ENCODE measurements at places on chromosomes 3 and 15.
A peak's percentile ranks its signal among the peaks of the same experiment; 100 is the strongest.

DNA sequence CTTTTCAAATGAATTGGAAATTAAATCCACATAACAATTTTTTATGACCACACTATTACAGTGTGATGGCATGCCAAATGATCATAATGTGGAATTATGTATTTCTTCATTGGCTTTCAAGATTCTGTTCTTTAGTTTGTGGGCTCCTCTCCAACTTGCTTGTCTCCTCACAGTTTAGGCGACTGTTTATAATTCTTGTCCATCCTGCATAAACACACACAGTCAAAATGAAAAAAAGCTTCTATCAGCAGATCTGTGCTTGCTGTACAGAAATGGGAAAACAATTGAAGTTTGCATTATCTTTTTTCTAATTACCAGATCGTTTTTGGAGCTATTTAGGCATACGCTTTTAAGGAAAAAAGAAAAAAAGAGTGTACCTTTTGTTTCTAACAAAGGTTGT, 37.0 kb downstream of the OPA1 start:
- no peak for DNase-seq

- no peak for DNase-seq
Observed at GRCh38 chr15:36577082-36577481, 2.3 kb upstream of the CDIN1 start.

DNA sequence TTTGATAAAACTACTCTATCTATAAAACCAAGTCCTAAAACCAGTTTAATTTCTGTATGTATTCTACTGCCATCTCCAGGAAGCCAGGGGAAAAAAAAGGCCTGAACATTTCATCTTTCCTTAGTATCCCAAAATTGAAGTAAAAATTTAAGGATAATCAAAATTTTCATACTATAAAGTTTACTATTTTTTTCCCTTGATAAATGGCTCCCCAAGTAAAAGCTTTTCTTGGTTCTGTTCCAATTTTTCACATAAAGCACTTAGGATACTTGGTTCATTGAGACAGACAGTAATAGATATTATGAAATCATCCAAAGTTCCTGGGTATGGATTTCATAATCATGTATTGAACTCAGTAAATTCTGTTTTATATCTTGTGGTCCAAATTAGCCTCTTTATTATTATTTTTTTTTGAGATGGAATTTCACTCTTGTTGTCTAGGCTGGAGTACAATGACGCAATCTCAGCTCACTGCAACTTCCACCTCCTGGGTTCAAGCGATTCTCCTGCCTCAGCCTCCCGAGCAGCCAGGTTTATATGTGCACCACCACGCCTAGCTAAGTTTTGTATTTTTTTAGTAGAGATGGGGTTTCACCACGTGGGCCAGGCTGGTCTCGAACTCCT, 34.5 kb downstream of the ICE2 start:
- no peak for DNase-seq

- DNase-seq = no peak
Observed at GRCh38 chr3:66822186-66823008, 175.7 kb upstream of the KBTBD8 start.

- no peak for DNase-seq
Observed at GRCh38 chr15:85785887-85786780, 8.6 kb downstream of the KLHL25 start.

- no peak for DNase-seq
Observed at GRCh38 chr15:85752491-85752961, 42.2 kb downstream of the KLHL25 start.

GRCh38 chr3:150371741-150372254, 36.3 kb upstream of the TSC22D2 start:
- DNase-seq = peak; percentile 23

GRCh38 chr3:56321383-56321782, 146.9 kb downstream of the ERC2 start:
- DNase-seq = no peak

All from mesothelial cell of epicardium (in vitro differentiated cells).